ENCODE measurements at places on chromosomes 2 and 18. TPM values are rescaled to one million over a fixed set of nuclear protein-coding genes. Genes with fewer than 3 reads are reported as not detected.

RSAD2 gene
- polyA plus RNA-seq: 4.3 TPM

GULP1 gene
- 12.2 TPM for polyA plus RNA-seq

LRRC30 gene
- polyA plus RNA-seq: not detected

PROM2 gene
- polyA plus RNA-seq: 55.6 TPM

SERPINB13 gene
- not detected for polyA plus RNA-seq

LDLRAD4 gene
- 2.3 TPM for polyA plus RNA-seq

KCNE4 gene
- 4.0 TPM for polyA plus RNA-seq

GPAT2 gene
- polyA plus RNA-seq: 1.1 TPM

ALPI gene
- 0.49 TPM for polyA plus RNA-seq

ANTXR1 gene
- 7.0 TPM for polyA plus RNA-seq

IDH1 gene
- 95.7 TPM for polyA plus RNA-seq

IL37 gene
- polyA plus RNA-seq: not detected

G6PC2 gene
- polyA plus RNA-seq: not detected

SLC14A1 gene
- 15.3 TPM for polyA plus RNA-seq

KCNG3 gene
- 0.19 TPM for polyA plus RNA-seq

PLEKHB2 gene
- polyA plus RNA-seq: 110 TPM

FLACC1 gene
- polyA plus RNA-seq: not detected

KIAA2012 gene
- polyA plus RNA-seq: not detected

MC4R gene
- polyA plus RNA-seq: not detected

VWC2L gene
- not detected for polyA plus RNA-seq

CRYBA2 gene
- not detected for polyA plus RNA-seq

ANKRD62 gene
- not detected for polyA plus RNA-seq

LAMA1 gene
- 10.7 TPM for polyA plus RNA-seq

TMEM127 gene
- polyA plus RNA-seq: 37.4 TPM

TRIM54 gene
- 2.1 TPM for polyA plus RNA-seq

ANKRD30B gene
- polyA plus RNA-seq: not detected

TMEM17 gene
- polyA plus RNA-seq: 4.2 TPM

MAL gene
- polyA plus RNA-seq: 1,006 TPM

NDUFB3 gene
- 309 TPM for polyA plus RNA-seq

TEKT4 gene
- not detected for polyA plus RNA-seq

SMC6 gene
- polyA plus RNA-seq: 4.8 TPM

CPO gene
- polyA plus RNA-seq: 0.90 TPM

MDH1B gene
- 7.1 TPM for polyA plus RNA-seq

TMEM131 gene
- 8.0 TPM for polyA plus RNA-seq

DPP10 gene
- 0.67 TPM for polyA plus RNA-seq

COLEC12 gene
- polyA plus RNA-seq: 1.3 TPM

EXOC6B gene
- 5.9 TPM for polyA plus RNA-seq

STAT1 gene
- 37.5 TPM for polyA plus RNA-seq

NGEF gene
- polyA plus RNA-seq: 5.3 TPM

CFAP65 gene
- polyA plus RNA-seq: 0.73 TPM

CENPA gene
- not detected for polyA plus RNA-seq

HK2 gene
- 0.47 TPM for polyA plus RNA-seq

ANKRD53 gene
- 2.1 TPM for polyA plus RNA-seq
